ENCODE measurements at places on chromosomes 7 and 10.
A peak's percentile ranks its signal among the peaks of the same experiment; 100 is the strongest.

DNA sequence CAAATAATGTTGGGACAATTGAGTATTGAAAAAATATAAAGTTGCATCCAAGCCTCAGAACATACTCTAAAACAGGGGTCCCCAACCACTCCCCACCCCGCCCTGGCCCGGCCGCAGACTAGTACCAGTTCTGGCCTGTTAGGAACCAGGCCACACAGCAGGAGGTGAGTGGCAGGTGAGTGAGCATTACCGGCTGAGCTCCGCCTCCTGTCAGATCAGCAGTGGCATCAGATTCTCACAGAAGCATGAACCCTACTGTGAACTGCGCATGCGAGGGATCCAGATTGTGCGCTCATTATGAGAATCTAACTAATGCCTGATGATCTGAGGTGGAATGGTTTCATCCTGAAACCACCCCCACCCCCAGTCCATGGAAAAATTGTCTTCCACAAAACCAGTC is 19.4 kb downstream of the HIPK2 start:
- DNase-seq: no peak

DNA sequence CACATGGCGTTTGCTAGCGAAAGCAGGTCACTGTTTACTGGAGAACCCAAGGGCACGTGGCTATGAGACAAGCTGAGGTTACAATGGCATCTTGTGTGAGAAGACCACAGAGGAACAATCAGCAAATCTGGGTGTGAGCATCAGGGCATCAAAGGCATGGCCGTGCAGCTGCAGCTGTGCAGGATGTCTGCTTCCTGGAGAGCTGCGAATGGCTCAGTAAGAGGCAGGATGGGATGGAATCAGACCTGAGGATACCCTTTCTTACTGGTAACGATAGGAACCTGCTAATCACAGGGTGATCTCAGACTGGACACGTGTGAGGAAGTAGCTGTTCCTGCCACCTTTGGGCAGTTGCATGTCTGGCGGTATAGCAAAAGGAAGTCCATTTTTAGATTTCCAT is 119.5 kb downstream of the RNF216 start:
- DNase-seq: peak; percentile 17

DNA sequence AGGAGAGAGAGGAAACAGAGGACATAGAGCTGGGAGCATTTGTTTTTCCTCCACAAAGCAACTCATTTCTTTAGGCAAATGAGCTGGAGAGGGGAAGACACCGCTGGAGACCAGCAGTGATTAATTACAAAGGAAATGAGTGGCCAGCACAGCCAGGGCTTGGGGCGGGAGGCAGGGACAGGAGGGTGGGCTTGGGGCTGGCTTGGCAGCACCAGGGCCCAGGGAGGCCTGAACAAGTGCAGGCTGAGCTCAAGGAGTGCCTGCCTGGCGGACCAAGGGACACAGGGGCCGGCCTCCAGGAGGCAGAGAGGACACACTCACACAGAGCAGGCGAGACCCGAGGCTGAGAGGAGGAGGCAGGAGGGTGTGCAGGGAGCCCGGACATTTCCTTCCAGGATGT is 149.0 kb upstream of the UNC5B start:
- DNase-seq: no peak

GRCh38 chr10:6701289-6701688 is 121.2 kb upstream of the PRKCQ start:
- DNase-seq: no peak

GRCh38 chr7:131249003-131249402 is 78.7 kb upstream of the MKLN1 start:
- no peak for DNase-seq

- no peak for DNase-seq
Observed at GRCh38 chr10:17586821-17587234, 30.3 kb downstream of the HACD1 start.

- DNase-seq: no peak
Observed at GRCh38 chr10:92830478-92831389, 17.6 kb upstream of the EXOC6 start.

DNA sequence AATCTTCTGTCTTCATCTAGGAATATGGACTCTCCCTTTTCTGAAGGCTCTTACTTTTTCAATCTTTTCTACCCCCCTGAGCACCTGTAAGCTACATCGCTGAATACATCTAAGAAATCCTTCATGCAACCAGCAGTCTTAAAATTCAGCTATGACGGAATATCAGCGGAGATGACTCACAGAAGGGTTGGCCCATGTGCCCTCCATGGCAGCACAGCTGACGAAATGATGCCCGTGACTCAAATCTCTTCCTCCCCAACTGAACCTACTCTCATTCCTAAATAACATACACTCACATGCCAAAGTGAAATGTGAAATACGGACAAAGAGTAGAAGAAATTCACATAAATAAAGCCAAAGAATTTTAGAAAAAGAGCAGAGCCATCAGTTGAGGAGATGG is 30.3 kb upstream of the NCAPG2 start:
- no peak for DNase-seq

Measured in T-helper 22 cell (primary cell).